Stimulated activated CD8-positive, alpha-beta memory T cell treated with anti-CD3 and anti-CD28 coated beads, Interleukin-7, amount 100 ng/mL, for 24 hours (primary cell): ENCODE measurements at places on chromosomes 12 and 14.
A peak's percentile ranks its signal among the peaks of the same experiment; 100 is the strongest.

- no peak for DNase-seq
Observed at GRCh38 chr14:70649803-70650202, 8.1 kb downstream of the TTC9 start.

- DNase-seq = no peak
Observed at GRCh38 chr12:570435-570920, 92.8 kb downstream of the NINJ2 start.

DNA sequence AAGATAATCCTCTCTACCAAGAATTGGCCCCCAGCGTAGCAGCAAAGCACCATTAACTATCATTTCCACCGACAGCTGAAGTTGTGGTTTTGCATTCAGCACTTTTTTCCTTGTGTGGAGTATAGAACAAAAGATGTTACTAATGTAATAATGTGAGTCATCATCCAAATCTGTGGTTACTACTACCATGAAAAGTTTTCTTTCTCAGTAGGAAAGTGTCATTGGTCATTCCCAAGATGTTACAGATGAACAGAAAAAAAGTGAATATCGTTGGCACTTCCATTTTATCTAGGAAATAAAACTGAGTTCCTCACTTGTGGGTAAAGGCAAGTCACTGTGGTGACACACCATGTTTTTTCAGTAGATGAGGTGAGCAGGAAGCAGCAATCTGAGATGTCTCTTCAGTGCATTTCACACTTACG is 30.3 kb upstream of the IFNG start:
- no peak for DNase-seq

GRCh38 chr14:52220924-52221811 is 46.3 kb upstream of the PTGDR start:
- DNase-seq = no peak

GRCh38 chr14:80434574-80435321 is 223.4 kb upstream of the DIO2 start:
- no peak for DNase-seq

GRCh38 chr14:57617510-57617909 is 123.9 kb upstream of the CCDC198 start:
- DNase-seq = no peak

DNA sequence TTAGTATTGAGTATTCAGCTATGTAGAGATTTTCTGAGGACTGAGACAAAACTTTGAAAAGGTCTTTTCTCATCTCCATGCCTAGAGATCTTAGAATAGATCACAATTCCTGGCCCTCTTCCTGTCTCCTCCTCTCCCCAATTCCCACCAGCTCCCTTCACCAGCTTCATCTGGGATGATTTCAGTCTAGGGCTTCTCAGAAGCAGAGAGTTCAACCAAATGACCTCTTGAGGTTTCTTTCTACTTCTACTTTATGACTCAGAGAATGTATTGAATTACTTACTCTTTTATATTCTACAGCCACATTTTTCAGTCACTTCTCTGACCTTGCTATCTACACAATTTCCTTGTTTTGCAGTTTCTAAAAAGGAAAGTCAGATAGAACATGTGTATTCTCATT is 19.4 kb upstream of the SNX6 start:
- DNase-seq = no peak

DNA sequence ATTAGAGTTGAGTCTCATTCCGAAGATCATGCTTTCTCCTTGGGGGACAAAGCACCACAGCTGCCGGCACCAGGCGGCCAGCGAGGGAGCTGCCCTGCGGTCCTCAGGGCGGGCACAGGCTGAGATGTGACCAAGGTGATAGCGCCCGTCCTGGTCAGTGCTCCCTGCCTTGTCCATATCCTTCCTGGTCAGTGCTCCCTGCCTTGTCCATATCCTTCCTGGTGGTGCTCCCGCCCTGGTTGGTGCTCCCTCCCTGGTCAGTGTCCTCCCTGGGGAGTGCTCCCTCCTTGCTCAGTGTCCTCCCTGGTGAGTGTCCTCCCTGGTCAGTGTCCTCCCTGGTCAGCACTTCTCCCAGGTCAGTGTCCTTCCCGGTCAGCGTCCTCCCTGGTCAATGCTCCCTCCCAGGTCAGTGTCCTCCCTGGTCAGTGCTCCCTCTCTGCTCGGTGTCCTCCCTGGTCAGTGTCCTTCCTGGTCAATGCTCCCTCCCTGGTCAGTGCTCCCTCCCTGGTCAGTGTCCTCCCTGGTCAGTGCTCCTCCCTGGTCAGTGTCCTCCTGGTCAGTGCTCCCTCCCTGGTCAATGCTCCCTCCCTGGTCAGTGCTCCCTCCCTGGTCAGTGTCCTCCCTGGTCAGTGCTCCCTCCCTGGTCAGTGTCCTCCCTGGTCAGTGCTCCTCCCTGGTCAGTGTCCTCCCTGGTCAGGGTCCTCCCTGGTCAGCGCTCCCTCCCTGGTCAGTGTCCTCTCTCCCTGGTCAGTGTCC is 92.2 kb downstream of the ADGRD1 start:
- DNase-seq = no peak

DNA sequence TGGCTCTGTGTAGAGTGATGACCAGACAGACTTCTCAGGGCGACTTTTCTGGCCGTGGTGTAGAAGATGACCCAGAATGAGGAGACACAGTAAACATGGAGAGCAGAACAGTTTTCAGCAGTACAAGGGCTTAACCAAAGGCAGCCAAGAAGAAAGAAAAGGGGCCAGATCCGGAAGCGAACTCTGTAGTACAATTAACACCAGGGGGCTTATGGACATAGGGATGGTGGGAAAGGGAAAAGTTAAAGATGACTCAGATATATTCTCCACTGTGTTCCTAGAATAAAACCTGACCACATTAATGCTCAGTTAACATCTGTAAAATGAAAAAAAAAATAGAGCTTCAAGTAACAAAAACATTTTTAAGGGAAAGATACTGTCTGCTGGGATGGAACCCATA is 60.2 kb downstream of the LGR5 start:
- DNase-seq = no peak

DNA sequence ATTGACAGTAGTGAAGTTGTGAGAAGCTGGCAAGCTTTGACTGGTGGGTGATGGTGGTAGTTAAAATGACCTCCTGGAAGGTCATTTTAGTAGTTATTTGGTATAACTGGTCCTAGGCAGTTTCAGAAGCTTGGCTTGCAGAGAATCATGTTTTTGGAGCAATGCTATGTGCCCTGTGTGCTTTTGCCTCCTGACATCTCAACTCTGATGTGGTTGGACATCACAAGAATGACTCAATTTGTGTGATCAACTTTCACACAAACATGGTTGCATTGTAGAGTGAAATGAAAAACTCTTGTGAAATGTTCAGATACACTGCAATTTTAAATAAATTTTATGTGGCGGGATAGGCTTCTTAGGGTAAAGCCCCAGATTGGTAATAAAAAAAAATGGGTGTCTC is 8.3 kb upstream of the ABCD2 start:
- DNase-seq = no peak

DNA sequence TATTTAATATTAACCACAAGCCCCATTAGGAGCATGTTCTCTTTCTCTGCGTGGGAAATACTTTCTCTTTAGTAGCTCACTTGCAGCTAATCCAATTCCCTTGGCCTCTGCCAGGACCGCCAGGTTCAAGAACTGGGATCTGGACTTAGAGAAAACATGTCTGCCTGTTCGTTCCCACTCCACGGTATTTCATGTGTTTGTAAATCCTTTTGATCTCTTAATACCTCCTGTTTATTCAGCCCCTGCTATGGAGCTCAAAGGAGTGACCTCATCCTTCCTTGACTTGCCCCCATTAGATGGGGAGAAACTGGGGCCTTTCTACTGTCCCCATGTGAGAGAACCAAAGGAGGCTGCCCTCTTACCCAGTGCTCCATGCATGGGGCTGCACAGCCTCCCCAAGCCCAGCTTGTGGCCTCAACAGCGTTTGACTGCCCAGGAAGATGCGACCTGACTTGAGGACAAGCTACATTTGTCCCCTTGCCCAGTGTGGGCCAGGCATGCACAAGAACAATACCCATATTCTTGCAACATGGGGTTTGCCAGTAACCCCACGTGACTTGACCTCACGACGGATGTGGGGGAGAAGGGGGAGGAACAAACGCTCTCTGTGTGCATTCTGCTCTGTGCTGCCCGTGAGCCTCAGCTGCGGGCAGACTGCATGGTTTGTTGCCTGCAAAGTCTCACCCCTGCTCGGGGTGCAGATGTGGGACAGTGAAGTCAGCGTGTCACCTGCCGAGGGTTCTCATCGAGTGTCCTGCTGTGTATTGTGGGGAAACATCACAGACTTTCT is 30.3 kb downstream of the CD9 start:
- peak; percentile 40 for DNase-seq

DNA sequence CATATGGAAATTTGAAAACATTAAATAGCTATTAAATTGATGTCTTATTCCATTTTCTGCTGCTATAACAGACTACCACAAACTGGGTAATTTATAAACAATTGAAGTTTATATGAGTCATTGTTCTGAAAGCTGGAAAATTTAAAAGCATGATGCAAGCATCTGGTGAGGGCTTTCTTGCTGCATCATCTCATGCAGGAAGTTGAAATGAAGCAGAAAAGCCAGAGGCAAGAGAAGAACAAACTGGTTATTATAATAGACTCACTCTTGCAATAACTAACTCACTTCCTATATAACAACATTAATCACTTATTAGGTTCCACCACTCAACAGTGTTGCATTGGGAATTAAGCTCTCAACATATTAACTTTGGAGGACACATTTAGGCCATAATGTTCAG is 1277.4 kb downstream of the LRFN5 start:
- no peak for DNase-seq

DNA sequence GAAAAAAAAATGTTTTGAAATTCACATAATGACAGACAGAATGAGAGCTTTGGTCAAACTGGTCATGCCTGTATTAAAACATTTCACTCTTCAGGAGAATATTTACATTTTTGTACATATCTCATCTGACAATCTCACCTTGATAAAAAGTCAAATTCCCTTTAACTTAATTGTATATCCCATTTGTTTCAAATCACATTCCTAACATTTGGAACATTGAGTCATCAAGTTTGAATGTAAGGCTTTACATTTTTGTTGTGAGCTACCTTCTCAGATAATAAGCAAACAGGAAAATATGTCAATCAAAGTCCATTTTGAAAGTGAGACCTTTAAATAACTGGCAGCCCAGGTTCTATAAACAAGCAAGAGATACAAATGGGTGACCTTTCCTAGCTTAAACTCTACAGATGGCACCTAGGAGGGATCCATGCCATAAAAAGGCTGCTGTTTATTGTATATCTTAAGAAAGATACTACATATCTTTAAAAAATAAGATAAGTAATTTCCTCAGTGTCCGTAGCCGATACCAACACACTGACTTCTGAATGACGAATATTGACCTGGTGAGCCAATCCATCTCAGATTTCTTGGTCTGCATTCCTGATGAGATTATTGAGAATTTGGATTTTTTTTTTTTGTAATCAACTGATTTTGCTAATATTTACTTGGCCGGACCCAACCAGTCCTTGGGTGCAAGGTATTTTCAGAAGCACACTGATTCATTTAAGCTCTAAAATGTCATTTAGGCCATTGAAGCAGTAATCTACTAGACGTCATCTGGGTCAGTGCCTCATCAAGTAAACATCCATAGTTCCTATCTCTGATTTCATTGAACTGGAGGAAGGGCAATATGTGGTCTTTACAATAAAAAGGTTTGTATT is 259.6 kb downstream of the BTG1 start:
- DNase-seq = no peak

DNA sequence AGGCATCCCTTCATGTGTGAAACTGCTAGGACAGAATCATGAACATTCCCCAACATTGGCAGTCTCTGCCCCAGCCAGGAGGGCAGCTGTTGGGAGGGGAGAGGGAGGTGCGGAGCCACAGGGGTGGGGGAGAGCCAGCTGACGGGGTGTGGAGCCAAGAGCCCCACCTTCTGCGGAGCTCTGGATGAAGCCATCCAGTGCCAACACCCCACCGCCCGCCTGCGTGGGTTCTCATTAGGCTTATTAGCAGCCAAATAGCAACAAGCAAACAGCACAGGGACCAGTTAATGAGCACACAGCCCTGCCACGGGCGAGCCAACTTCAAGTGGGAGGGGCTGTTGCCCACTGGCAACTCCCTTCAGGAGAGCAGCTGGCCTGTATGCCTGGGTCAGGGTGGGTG is 12.1 kb downstream of the LTBP2 start:
- no peak for DNase-seq

DNA sequence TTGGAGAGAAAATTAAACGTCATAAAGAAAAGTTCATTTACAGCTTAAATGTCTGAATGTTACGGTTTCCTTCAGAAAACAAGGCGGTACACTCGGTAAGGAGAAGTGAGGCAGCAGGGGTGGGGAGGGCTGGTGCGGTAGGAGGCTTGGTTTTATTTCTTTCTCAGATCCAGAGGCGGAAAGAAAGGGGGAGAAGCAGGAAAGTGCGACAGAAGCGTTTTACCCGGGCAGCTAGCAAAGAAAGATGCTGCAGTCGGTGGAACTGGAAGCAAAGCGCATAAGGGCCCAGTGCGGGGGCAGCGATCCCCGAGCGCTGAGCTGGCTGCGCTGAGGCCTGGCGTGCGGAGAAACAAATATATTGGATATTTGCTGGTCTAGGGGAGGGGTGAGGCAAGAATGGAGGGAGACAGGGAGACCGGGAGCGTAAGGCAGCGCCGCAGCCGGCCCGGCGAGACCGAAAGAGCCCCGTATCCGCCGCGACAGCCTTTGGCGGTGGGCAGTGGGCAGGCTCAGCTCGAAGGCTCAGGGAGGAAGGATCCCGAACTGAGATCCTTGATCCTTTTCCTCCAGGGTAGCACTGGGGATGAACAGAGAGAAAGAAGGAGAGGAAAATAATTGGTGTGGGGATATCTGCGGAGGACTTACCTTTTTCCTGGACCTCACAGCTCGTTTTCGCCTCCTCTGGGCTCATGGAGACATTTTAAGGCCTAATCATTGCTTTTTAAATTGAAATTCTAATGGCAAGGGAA is 6.4 kb upstream of the HOXC11 start:
- no peak for DNase-seq

GRCh38 chr12:109223211-109223610 is 85.9 kb downstream of the FOXN4 start:
- no peak for DNase-seq

DNA sequence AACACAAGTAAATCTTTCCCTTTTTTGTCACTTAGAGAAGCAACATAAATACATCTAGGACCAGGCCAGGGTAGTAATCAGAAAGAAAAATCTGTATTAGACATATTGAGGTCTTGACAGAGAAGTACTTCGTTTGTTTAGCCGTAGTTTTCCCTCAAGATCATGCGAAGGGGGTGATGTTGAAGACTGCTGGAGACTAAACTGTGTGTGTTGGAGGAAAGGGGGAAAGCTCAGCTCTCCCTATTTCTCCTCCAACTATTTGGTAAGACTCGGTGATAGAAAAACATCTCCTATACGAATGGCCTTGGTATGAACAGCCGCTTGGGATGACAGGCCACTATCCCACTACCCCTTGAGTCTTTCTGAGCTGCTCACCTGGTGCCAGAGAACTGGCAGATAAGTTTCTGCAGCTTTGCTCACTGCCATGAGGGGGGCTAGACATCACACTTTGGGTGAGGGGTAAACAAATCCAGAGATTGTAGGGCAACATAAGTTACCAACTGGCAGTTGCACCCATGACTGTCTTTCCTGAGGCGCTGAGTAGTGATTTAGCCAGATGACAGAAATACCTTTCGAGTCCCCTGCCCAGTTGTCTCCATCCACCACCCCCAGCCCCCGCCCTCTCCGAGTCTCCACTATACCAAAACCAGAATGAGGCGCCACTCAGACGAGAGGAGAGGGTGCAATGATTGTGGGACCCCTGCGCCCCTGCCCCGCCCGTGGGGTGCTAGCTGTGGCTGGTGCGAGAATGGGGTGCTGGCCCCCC is 685 bp downstream of the VAMP1 start:
- DNase-seq = no peak
